MCF 10A (cell line): ENCODE measurements at places on chromosomes 11 and 22. TPM values are rescaled to one million over a fixed set of nuclear protein-coding genes. Genes with fewer than 3 reads are reported as not detected.

- no peak overlapping the region for H3K27ac ChIP-seq
Observed at GRCh38 chr22:37101311-37102066, 8.0 kb downstream of the TMPRSS6 start.

BDNF gene
- total RNA-seq = 2.8 and 6.3 TPM in 2 replicates

DNA sequence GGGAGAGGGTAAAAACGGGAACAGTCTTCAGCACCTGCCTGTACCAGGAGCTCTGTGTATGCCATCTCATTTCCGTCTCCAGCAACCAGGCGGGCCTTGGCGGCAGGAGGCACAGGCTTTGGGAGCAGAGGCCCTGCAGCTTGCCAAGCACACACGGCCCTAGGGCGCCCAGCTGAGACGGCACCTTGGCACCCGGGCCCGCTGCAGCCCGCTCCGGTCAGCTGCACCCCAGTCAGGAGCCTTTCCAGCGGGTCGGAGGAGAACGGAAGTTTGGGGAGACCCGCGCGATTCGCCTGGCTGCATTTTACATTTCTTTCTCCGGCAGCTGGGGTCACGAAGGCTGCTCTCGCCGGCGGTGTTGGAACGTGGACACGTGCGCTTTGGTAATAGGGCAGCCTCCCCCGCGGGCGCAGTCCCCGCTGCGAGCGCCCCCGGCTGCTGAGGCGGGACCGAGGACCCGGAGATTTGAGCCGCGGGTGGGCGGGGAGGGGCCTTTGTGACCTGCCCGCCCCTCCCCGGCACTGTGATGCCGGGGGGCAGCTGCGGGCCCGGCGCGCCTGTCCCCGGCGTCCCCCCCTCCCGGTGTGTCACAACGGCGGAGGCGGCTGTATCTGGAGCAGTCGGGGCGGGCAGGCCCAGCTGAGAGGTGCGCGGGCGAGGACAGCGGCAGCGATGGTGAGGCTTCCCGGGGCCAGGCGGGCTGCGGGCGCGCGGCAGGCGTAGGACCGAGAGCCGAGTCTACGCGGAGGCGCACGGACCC lies at the start of gene TUBA8:
TUBA8 (plus strand) TSS at position 616 of the 760 bp plus-strand sequence; CDS start at position 673, 57 bp downstream.
- H3K4me1 ChIP-seq = peaks cover 8% of the 10 kb centered on the region
- no peaks in the 10 kb centered on the region for H3K27me3 ChIP-seq
- H3K36me3 ChIP-seq = peaks cover 12% of the 10 kb centered on the region
- H3K4me3 ChIP-seq = peak within 1 kb of the TSS; percentile 56

- no peaks in the 10 kb centered on the region for H3K4me1 ChIP-seq
- no peak overlapping the region for H3K27ac ChIP-seq
- DNase-seq = no peak
- H3K4me3 ChIP-seq = no peak overlapping the region
Observed at GRCh38 chr11:109864151-109864661, 229.0 kb upstream of the ZC3H12C start.

DDX10 gene
- total RNA-seq = 94.4 and 113 TPM in 2 replicates

DNA sequence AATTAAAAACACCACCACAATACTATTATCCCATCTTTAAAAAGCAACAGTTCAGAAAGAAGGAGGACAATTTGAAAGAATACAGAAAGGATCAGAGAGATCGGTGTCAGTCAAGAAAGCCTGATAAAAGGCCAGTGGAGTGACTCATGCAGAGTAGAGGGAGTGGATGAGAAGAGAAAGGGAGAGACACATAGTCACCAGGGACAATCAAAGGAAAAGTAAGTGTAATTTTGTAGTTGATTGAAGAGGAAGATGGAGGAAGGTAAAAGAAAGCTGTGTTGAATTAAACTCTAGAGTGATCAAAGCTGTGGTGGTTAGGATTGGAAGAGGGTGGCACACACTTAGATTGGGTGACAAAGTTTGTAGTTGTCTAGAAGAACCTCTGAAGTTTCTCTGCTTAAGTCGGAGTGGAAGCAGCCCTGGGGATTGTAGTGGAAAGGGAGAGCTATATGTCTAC lies 14.1 kb downstream of the SPECC1L start:
- peaks cover 34% of the 10 kb centered on the region for H3K4me1 ChIP-seq
- H3K4me3 ChIP-seq = no peak overlapping the region
- peak overlapping the region; percentile 36 for H3K27ac ChIP-seq

- H3K4me1 ChIP-seq = no peaks in the 10 kb centered on the region
- H3K27me3 ChIP-seq = peaks cover 90% of the 10 kb centered on the region
- DNase-seq = no peak
Observed at GRCh38 chr11:99706848-99707247, 686.1 kb downstream of the CNTN5 start.

GLYATL1 gene
- not detected in 2 replicates for total RNA-seq

ARHGEF17 gene
- 27.6 and 29.3 TPM in 2 replicates for total RNA-seq

BARX2 gene
- total RNA-seq = not detected in 2 replicates

DSCAML1 gene
- total RNA-seq = not detected in 2 replicates

DNA sequence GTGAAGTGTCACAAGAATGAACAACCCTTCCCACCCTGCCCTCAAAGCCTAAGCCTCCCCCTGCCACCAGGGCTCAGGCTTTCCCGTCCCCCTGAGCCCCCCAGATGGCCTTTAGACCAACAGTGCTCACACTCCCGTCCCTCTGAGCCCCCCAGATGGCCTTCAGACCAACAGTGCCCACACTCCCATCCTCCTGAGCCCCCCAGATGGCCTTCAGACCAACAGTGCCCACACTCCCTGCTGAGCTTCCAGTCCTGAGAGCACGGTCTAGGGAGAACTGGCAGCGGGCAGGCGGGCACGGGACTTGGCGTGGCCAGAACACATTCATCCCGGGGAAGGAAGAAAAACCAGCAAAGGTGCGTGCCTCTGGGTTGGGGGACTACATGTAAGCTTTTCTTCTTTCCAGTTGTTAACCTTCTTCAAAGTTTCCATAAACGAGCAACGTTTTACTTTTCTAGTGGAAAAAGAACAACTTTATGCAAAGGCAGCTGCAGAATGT lies 2.5 kb downstream of the MRGPRG start:
- no peak for DNase-seq
- H3K4me3 ChIP-seq = no peak overlapping the region
- H3K27me3 ChIP-seq = peaks cover 86% of the 10 kb centered on the region
- H3K4me1 ChIP-seq = peaks cover 17% of the 10 kb centered on the region

- peaks cover 12% of the 10 kb centered on the region for H3K4me1 ChIP-seq
- no peaks in the 10 kb centered on the region for H3K27me3 ChIP-seq
- DNase-seq = no peak
Observed at GRCh38 chr11:725624-726202, 19.7 kb downstream of the EPS8L2 start.
